ENCODE measurements at places on chromosomes 1 and 21.

- DNase-seq, result no peak
Observed at GRCh38 chr1:85343213-85343611, 66.8 kb upstream of the BCL10 start.

- DNase-seq, result no peak
Observed at GRCh38 chr1:199319341-199319740, 680.5 kb downstream of the PTPRC start.

DNA sequence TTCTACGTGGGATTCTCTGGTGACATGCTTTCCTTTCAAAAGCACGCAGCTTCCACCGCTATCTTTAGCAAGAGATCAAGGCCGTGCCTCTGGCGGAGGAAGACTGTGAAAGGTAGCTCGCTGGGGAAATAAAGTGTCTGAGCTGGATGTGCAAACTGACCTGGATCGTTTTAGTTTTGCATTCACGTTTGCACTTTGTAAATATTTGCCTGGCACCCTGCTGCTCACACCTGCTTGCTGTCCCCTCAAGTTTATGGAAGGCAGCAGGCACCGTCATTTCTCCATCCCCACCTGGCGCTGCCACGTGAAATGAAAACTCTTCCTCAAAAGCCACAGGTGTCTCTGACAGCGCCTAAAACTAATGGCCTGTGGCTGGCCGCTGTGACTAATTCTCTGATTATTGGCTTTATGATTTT, 44.0 kb upstream of the TARDBP start:
- no peak for DNase-seq

DNA sequence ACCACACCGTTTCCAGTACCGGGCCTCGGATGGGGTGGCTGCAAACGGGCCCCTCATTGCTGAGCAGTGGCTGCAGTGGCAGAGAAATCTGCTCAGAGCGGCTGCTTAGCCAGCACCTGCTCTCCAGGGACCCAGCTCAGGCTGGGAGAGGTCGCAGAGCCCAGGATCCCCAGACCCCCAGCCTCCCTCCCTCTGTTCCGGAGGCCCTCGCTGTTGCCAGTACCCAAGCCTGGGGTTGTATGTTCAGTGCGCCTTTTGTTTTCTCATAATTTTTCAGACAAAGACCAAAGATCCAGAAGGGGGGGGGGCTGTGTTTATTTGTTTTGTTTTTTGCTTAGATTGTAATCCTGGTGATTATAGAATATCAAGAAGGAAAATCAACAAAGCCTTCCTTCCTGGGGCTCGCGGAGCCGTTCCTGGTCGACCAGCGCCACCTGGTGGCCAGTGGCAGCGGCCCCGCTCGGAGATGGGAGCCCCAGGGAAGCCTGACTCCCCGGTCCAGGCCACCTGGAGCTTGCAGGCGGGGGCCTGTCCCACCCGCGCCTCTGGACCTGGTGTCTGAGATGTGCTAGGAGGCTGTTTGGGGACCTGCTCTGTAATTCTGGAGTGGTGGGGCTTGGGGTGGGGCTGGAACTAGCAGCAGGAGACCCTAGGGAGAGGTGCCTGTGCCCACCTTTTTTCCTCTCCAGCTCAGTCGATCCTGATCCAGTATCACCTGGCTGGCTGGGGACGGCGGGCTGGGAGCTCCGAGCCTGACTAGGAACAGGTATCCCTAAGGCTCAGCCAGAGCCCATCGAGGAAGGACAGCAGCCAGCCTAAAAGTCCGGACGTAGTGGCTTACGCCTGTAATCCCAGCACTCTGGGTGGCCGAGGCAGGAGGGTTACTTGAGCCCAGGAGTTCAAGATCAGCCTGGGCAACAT, 123.9 kb upstream of the VAMP3 start:
- DNase-seq, result peak; percentile 64

- no peak for DNase-seq
Observed at GRCh38 chr1:53583021-53583867, 124.0 kb downstream of the DMRTB1 start.

DNA sequence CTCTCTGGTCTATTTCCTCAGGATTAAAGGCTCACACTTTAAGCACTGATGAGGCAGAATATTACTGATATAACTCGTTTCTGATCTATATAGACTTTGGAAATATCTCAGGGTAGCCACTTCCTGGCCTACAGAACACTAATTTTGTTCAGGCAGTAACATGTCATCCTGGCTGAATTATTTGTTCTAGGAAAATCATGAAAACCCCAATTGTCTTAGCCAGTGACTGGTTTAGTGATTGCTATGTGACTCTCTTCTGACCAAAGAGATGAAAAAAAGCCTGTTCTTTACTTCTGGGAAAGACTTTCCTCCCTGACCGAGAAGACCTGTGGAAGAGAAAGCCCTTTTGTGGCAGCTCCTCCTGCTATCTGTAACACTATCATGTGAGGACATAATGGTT, 453.7 kb downstream of the SETD4 start:
- DNase-seq, result no peak

- DNase-seq, result no peak
Observed at GRCh38 chr1:182093781-182094180, 32.3 kb upstream of the ZNF648 start.

GRCh38 chr1:88684482-88685258, 597 bp downstream of the PKN2 start:
- peak; percentile 92 for DNase-seq

GRCh38 chr1:174988986-174989385, 10.8 kb upstream of the CACYBP start:
- DNase-seq, result no peak

GRCh38 chr1:2786329-2787162, 14.9 kb downstream of the TTC34 start:
- peak; percentile 50 for DNase-seq

DNA sequence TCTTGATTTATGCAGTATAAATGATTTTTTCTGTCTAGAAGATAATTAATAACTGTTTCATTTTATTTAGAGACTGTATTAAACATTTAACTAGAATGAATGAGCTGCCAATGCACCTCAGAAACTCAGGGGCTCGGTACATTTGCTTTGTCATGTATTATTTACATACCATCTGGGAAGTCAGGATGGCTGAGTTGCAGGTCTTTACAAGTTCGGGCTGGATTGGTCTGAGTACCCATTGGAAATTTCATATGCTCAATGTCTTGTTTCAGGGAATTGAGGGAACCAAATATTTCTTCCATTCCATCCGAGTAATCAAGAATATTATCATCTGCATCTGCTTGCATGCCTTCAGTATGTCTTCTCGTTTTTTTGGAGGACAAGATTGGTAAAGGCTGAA, 221.7 kb downstream of the COL11A1 start:
- no peak for DNase-seq

GRCh38 chr1:202235003-202235660, 41.5 kb downstream of the LGR6 start:
- DNase-seq, result peak; percentile 30

DNA sequence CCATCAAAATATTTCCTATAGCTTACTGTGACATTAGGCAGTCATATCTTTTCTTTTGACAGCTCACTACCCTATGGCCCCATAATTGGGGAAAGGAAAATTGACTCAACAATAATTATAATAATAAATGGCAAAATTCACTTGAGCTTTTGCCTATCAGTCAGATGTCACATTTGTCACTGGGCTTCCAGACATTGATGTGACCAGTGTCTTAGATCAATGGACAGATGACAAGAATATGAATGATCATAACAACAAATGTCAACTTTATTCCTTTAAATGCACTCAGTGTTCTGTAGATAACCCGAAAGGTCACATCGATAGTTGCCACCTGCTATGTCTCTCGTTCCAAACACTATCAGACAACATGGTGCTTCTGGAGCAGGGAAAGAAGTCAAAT, 266.7 kb downstream of the GPATCH2 start:
- no peak for DNase-seq

DNA sequence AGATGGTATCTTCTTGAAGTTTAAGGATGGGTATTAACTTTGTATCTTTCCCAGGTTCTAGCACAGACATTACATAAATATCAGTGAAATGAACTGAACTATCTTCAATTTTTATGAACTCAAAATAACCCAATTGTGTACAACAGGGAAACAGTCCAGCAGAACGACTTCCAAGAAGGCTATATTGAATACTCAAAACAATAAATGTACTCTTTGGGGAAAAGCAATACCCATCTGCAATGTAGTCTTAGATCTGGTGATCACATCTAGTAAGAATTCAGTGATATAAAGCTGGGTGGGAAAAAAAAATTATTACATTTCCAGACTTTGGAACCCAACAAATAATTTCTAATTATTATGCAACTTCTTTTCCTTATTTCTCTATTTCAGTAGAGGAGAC, 33.1 kb upstream of the GORAB start:
- DNase-seq, result no peak

DNA sequence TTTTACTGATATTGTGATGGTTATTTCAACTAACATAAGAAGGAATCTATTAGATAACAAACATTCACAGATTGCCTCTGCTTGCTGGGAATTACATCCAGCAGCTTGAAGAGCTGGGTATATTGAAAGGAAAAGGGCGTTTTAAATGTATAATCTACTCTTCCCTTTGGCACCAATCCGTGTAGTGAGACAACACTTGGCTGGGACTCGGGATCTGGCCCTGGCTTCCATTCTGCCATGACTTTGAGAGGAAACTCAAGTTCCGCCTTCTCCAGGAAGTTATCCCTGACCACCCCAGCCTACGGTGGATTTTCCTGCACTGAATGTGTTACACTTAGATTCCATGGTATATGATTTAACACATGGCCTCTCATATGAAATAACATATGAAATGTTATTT, 86.9 kb upstream of the UBE2U start:
- no peak for DNase-seq

DNA sequence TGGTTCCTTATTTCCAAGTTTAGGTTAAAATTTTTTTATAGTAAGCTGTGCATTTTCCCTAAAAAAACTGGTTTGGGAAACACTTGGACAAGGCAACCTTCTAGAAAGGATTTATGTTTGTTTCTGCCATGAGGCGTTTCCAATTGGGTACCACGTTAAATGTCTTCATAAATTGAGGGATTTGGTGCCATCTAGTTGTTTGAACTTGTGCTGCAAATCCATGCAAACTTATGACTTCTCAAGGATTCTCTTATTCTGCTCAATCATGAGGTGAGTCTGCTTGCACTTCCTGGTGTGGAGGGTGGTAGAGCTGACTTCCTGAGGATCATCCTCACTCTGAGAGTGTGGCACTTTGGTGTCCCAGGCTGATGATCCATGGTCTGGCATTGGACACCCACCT, 123.3 kb downstream of the PCNX2 start:
- peak; percentile 16 for DNase-seq

DNA sequence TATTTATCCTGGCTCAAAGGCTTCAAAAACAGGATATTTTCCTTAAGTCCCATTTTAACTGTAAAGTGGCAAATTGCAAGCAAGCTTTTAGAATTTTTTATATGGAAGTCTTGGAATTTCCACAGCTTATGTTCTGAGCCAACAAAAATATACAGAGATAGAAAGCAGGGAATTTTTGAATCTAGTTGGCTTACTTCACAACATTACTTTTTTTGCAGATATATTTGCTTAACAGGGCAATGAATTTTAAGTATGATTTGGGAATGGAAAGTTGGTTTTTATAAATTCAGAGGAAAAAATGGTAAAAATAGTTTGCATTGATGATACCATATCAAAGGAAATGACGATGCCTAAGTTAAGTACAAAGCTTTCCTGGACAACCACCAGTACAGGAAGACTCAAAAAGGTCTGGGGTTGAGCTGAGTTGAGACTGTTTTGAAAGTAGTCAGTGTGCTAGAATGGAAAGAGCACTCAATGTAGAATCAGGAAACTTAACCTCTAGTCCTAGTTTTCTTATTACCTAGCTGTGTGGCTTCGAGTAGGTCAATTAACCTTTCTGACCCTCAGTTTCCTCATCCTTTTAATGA, 11.0 kb upstream of the VCAM1 start:
- no peak for DNase-seq

- no peak for DNase-seq
Observed at GRCh38 chr1:59433440-59433813, 136.5 kb downstream of the FGGY start.

- DNase-seq, result no peak
Observed at GRCh38 chr1:52663716-52664115, 30.7 kb downstream of the SHISAL2A start.

- DNase-seq, result peak; percentile 29
Observed at GRCh38 chr1:147472966-147473732, 68.2 kb upstream of the BCL9 start.

- no peak for DNase-seq
Observed at GRCh38 chr1:180424848-180425457, 77.4 kb downstream of the ACBD6 start.

DNA sequence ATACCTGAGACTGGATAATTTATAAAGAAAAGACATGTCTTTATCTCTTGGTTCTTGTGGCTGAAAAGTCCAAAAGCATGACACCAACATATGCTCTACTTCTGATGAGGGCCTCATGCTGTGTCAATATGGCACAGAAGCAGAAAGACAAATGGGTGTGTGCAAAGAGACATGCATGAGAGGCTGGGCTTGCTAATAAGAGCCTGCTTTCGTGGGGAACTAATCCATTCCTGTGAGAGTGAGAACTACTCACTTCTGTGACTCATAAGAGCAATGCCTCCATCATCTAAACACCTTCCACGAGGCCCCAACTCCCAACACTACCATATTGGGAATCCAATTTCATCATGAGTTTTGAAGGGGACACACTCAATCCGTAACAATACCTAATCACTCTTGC, 340.0 kb upstream of the DUSP10 start:
- DNase-seq, result no peak

GRCh38 chr1:111198836-111199235, 1.6 kb downstream of the DENND2D start:
- no peak for DNase-seq

GRCh38 chr1:247156787-247157232, 15.0 kb downstream of the ZNF124 start:
- DNase-seq, result no peak

DNA sequence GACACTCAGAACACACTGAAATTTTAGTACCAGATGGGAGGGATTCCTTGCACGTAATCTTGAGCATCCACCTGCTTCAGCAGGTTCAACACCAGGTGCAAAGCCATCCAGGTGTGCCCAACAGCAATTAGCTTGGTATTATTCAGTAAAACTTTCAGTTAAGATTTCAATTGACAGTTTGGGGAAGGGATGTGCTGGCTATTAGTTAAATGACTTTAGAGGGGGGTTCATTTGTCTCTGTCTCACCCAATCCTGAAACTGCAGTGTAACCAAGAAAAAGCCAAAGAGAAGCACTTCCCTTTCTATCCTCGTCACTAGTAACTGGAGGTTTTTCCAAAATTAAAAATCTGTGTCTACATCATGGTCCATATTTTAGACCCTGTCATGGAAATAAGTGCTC, 90.9 kb downstream of the PIK3R3 start:
- DNase-seq, result no peak

DNA sequence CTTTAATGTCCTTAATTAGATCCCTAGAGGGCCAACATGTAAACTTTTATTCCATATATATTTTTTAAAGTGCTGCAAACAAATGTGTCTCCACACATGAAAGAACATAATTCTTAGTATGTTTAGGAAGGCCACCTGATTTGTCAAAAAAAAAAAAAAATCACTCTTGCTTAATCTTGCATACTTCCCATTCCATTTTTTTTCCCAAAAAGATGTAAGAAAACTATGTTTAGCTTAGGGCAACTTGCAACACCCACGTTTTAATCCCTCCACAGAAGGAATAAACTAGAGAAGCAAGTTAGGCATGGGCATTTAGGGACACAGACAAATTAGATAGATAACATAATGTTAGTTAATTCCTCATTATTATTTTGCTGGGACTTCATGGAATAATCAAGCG, 5.6 kb downstream of the YOD1 start:
- DNase-seq, result no peak

Measured in kidney (tissue), 22 donors.